Foreskin fibroblast (primary cell): ENCODE measurements at places on chromosomes 6 and 20.

DNA sequence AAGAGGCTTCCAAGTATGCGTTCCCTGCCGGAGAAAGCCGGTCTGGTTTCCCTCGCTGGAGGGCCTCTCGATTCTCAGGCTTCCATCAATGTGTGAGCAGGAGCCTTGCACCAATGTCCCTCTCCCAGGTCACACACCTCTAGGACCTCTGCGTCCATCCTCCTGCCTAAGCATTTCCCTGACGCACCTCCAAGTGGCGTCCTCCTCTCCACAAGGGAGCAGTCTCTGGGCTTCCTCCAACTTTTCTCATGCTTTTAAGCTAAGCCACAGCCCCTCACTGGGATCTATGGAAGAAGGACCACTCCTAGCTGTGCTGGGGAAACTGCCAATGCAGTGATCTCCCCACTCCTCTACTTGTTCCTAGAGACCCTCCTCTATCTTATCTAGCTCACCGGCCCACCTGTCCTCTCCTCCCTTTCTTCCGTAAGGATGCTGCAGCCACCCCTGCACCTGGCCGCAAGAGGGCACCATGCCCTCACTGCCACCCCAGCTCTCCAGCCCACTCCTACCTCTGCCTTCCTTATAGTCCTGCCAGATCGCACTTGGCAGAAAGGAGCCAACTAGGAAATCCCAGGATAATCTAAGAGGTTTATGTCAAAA lies 258.7 kb downstream of the LRFN2 start:
- DNase-seq: no peak

GRCh38 chr6:22067122-22067521 lies 229.7 kb downstream of the PRL start:
- DNase-seq: no peak

DNA sequence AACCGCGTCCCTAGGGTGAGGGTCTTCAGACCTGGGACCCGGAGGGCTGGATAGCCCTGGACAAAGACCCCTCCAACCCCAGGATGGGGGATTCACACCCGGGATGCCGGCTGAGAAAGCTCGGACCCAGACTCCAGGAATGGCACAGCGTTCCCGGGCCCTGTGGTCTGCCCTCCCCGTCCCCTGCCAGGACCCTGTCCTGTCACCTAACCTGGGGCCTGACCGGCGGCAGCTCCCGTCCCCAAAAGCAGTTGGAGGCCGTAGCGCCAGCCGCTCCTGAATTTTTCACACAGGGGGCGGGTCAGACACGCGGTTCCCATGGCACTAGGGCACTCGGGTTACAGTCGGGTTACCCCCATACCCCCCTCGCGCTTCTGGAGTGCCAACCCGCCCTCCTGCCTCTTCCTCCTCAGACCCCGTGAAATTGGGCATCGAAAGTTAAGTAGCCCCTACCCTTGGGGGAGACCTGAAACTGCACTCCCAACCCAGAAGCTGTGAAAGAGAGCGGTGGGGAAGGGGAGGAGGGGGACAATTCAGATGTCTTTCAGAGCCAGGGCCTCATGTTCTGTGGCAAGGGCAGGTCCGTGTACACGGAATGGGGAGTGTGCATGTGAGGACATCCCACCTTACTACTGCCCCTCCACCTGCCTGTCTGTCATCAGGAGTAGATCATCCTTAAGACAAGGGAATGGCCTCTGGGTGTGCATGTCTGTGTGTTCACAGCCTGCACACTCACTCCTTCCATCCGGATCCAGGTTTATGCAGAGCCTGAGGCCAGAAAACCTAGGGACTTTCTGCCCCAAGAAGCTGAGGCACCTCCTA lies 595 bp downstream of the REM1 start:
- no peak for DNase-seq

GRCh38 chr6:165060720-165061119 lies 248.7 kb downstream of the C6orf118 start:
- DNase-seq: no peak

- DNase-seq: no peak
These were observed 395.9 kb downstream of the CDH26 start for GRCh38 chr20:60354024-60354580.

- no peak for DNase-seq
These were observed 39.4 kb upstream of the JAG1 start for GRCh38 chr20:10713161-10713560.

DNA sequence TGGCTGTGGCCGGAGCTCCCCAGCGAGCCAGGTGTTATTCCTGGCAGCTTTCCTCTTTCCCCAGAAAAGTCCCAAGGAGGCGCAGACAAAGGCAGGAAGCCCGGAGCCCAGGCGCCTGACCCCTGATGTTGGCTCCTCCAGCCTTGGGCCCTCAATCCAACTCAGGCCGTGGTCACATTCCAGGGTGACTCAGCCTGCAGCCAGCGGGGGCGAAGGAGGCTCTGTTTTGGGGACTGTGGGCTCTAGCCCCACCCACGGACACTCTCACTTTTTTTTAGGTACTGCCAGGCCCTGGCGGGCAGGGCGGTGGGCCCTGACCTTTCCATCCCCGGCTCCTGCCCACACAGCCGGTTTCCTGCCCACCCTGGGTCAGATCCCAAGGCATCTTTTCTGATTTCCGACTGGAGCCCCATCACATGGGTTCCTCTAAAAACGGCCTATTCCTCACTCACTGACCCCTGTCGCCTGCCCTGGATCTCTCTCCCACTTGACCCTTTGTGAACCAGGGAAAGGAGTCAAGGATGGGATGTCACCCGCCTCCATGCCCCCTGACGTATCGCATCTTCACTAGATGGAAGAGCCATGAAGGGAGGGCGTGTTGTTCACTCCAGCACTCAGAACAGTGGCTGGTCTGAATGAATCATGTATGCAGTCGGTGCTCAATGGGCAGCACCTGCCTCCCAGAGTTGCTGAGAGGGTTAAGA lies 5.5 kb downstream of the PTGIS start:
- DNase-seq: peak; percentile 92
